NCI-H1436 (cell line): ENCODE measurements at places on chromosomes 3 and 15.

GRCh38 chr15:81284256-81285031 lies 39.5 kb downstream of the STARD5 start:
- DNase-seq = no peak

- DNase-seq = no peak
Measured at GRCh38 chr15:59632714-59633113, 21.1 kb downstream of the GCNT3 start.

- DNase-seq = no peak
Measured at GRCh38 chr3:41574900-41575299, 375.6 kb downstream of the CTNNB1 start.

GRCh38 chr3:15010664-15011063 lies 54.5 kb downstream of the MRPS25 start:
- no peak for DNase-seq

DNA sequence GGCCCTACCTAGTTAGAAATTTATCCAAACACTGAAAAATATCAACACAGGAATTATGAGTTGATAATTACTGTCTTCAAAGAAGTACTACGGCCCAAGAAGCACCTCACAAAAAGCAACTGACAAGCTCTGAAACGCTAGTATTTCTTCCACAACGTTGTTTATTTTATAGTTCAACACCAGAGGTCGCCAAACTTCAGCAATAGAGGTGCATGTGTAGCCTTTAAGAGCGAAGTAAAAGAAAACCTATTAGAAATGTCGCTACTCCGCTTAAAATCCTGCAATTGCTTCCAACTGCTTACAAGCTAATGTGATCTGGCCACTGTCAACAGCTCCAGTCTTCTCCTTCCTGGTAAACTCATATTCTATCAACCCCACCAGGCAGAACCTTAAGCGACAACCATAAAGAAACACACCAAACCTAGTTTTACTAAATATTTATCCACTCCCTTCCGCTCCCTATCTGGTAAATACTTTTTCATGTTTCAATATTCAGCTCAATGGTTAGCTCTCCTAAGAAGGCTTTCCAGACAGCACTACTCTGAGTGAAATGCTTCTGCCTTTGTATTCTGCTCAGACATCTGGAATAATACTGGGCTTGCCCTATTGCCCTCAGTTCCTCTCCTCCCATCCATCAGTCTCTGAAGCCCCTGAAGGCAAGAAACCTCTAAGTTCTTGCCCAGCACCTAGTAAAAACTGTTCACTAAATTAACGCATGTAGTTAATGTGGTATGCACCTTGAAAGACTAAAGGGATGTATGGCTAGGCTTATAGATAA lies 110.2 kb downstream of the NR1I2 start:
- DNase-seq = peak; percentile 63

DNA sequence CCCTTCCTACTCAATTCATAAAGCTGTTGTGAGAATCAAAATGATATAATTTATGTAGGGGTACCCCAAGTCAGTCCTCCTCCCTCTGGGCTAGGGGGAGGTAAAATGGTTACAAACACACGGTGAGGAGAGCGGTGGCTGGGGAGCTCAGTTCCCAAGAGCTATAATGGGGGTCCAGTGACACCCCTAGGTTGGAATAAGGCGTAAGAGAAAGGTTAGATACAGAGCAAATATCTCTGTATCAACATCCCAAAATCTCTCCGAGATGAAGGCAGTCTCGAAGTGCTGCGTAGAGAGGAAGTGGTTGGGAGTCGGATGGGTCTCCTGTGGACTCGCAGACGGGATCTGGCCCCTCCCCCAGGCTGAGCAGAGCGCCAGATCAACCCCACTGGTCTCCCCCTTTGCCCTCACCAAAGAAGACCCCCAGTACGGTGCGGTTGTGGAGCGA lies 1.8 kb downstream of the DUOX2 start:
- DNase-seq = no peak

GRCh38 chr3:152628496-152628895 lies 206.4 kb upstream of the P2RY1 start:
- DNase-seq = no peak

GRCh38 chr15:81358248-81358647 lies 15.8 kb downstream of the TMC3 start:
- no peak for DNase-seq

GRCh38 chr15:73822998-73823397 lies 50.4 kb upstream of the TBC1D21 start:
- DNase-seq = no peak

DNA sequence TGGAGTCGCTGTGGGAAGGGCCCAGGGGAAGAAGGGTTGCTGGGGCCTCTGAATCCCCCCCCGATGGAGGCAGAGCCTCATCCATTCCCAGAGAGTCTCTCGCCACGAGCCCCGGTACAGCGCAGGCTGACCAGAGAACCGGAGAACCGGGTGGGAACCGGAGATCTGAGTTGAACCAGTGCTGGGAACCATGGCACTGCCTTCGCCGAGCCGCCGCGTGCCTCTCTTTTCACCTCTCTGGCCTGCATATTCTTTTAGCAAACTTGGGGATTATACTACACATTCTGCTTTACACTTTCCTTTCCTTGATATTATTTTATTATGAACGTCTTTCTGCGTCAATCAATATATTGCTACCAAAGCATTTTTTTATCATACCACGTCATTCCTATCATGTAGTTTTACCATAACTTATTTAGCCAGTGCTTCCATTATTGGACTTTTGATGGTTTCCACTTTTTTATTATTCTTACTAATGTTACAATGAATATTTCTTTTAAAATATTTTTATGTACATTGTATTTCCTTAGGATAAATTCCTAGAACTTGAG lies 7.2 kb downstream of the NRROS start:
- no peak for DNase-seq

DNA sequence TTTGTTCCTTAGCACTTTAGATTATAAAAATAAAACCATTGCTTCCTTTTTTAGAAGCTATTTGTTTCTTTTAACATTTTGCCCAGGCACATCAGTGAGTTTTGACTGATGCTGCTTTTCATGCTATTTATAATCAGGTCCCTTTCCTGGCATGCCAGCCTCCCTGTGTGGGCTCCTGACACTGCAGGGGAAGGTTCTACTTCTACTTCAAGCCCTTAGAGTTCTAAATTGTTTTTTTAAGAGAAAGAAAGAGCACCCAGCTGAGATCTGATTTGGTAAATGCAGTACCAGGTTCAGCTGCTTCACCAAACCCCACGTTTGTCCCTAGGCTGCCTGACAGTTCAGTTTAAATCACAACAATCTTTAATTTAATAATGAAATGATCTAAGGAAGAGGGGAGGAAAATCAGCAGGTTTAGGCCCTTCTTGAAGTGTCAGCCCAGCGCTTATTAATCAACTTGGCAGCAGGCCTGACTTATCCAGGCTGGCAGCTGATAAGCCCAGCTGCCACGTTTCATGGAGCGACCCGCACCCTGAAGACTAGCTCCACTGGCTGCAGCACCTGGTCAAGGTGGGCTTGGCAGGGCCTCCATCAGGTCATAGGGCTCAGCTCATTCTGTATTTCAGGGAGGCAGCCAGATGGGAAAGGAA lies 29.0 kb downstream of the HGD start:
- no peak for DNase-seq

- no peak for DNase-seq
Measured at GRCh38 chr3:183158551-183159006, 4.0 kb downstream of the LAMP3 start.

DNA sequence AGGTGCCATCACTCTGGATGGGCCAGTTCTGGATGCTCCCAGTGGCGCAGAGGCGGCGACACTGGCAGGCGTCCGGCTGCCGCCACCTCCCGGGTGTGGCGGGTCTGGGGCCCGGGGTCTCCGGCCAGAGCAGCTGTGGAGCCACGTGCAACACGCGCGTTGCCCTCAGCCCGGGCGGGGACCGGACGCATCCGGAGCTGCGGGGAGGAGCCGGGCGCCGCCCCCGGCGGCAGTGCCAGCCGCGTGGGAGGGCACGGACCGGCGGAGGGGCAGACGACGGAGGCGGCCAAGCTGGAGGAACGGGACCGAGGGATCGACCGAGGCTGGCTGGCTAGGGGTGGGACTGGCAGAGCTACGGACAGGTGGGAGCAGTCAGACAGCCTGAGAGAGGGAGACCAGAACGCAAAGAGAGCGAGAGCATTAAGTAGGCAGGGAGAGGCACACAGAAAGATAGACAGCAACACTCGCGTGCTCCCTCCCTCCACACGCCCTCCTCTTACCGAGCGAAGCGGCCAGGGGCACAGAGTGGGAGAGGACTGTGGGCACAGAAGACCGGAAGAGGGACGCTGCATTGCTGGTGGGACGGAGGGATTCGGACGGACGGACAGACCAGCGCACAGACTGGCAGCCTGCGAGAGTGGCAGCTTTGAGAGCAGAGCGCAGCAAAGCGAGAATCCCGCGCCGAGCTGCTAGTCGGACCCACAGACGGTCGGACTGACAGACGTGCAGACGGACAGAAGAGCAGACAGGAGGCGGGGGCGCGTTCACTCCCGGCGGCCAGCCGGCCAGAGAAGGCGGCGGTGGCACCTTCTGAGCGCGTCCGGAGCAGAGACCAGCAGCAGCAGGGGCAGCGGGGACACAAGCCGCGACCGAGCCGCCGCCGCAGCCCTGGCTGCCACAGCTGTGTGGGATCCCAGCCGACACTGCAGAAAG lies at the start of gene ARPP21:
ARPP21 (plus strand) TSS at position 272 of the 933 bp plus-strand sequence. CDS start 42,227 bp downstream, outside the sequence.
- no peak for DNase-seq

GRCh38 chr3:53242642-53243041 lies 13.2 kb downstream of the TKT start:
- no peak for DNase-seq

DNA sequence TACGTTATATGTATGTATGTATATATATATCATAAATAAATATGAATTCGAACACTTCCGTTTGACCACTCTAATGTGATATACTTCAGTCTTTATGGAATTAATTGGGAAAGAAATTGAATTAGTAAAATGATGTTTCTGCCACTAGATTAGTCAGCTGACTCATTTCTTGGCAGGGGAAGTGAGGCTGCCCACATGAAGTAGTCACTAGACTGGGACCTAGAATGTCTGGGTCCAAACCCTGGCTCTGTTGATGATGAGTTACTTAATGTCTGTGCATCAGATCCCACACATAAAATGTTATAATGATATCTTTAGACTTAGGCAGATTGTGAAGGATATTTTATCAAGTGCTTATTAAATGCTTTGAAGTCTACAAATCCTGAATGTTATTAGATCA lies 27.4 kb upstream of the ARL14 start:
- no peak for DNase-seq

GRCh38 chr3:179544981-179545645 lies 17.6 kb upstream of the ACTL6A start:
- DNase-seq = no peak

DNA sequence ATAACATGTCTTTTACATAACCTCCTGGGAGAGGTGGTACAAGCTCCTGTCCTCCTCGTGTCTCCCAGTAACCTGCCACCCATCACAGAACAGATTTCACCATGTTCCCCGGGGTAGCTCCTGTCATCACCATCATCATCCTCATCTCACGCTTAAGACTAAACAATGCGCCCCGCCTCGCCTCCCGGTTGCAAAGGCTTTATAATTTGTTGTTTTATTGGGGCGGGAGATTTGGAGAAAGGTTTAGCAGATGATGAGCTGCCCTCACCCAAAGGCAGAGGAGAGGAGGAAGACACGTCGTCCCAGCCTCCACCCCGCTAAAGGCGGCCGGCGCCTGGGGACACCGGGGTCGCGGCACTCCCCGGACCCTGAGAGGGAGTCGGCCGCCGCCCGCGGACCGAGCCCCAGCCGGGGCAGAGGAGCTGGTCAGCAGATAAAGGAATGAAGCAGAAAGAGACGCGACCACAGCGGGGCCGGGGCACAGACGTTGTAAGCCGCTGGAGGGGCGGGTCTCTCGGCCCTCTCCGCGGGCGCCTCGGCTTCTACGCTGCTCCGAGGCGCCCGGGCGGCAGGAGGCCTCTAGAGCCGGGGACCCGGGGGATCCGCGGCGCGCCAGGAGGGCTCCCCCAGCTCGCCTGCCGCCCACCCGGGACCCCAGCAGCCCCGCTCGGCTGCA lies 589 bp downstream of the HERC1 start:
- no peak for DNase-seq

DNA sequence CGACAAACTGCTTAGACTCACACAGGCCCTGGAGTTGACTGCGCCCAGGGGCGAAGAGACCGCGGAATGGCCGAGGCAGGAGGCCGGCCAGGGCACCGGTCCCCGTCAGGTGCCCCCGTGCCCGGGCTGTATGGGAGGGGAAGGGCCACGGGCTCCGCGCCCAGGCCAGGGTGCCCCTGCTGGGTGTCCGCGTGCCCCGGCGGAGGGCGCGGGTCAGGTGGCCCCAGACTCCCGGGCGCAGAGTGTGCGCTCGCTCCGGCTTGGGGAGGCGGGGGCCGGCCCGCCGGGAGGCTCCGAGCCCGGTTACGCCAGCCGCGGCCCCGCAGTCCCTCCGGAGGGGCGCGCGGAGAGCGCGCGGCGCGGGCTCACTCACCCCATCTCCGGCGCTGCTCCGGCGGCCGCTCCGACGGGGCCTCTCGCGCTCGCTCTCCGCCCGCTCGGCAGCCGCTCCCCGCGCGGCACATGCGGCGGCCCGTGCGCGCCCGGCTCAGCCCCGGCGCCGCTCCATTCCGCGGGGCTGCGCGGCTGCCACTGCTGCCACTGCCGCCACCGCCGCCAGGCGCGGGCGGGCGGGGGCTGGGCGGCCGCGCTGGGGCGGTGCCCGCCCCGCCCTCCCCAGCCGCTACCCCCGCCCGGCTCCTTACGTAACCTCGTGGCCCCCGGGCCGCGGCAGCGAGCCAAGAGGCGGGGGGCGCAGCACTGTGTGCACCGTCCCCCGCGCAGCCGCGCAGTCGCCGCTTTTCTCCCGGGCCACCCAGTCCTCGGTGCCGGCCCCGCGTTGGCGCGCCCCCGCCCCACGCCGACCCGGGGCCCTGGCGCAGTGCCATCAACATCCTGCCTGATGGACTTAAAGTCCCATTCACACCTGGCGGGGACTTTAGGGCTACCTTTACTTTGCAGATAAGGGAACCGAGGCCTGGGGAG lies at the start of gene HOMER2:
HOMER2 (minus strand) TSS at position 563 of the 924 bp plus-strand sequence; CDS start at position 378, 185 bp downstream.
- peak; percentile 28 for DNase-seq

GRCh38 chr3:196695849-196696226 lies 16.2 kb downstream of the CEP19 start:
- DNase-seq = no peak

GRCh38 chr3:108985844-108986243 lies 32.2 kb upstream of the GUCA1C start:
- DNase-seq = no peak

DNA sequence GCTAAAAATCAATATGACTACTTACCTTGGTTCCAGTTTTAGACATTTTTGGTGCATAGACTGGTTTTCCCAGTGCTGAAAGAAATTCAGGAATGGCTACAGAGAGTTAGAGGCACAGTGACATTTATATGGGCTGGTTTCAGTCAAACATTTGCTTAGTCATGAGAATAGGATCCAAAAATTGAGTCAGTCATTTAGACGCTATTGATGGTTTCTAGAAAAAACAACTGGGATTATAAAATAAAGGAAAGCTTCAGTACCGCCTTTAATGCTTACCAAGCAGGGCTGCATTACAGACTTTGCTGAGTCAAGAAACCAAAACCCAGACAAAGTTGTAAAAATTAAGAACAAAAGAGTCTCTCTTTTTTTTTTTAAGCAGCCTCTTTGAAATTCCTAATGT lies at the start of gene CRYGS:
CRYGS (minus strand) TSS at position 100 of the 400 bp plus-strand sequence; CDS start at position 46, 54 bp downstream.
- no peak for DNase-seq

GRCh38 chr3:132292042-132292441 lies 25.2 kb upstream of the ACP3 start:
- no peak for DNase-seq
